MCF 10A (cell line): ENCODE measurements at places on chromosomes 3 and 15. TPM values are rescaled to one million over a fixed set of nuclear protein-coding genes. Genes with fewer than 3 reads are reported as not detected.

Gene RTP1
- not detected in 2 replicates for total RNA-seq

Gene ACSBG1
- not detected in 2 replicates for total RNA-seq

Gene CCR3
- not detected in 2 replicates for total RNA-seq

Gene ROBO2
- not detected in 2 replicates for total RNA-seq

Gene CCDC191
- 3.8 and 5.2 TPM in 2 replicates for total RNA-seq

Gene MKRN2
- 22.0 and 25.6 TPM in 2 replicates for total RNA-seq

Gene CCR2
- total RNA-seq = not detected in 2 replicates

Gene ATP2B2
- not detected in 2 replicates for total RNA-seq

Gene P2RY1
- 0.28 and 0.49 TPM in 2 replicates for total RNA-seq

Gene FAM227B
- total RNA-seq = 5.8 and 6.4 TPM in 2 replicates

Gene GOLGA6B
- not detected in 2 replicates for total RNA-seq

Gene VIPR1
- total RNA-seq = 0.28 and 0.54 TPM in 2 replicates

Gene ABI3BP
- 2.9 and 3.1 TPM in 2 replicates for total RNA-seq

Gene SYNPR
- total RNA-seq = not detected in 2 replicates

Gene SNTN
- not detected in 2 replicates for total RNA-seq

Gene SETMAR
- 5.1 and 8.3 TPM in 2 replicates for total RNA-seq

Gene MME
- total RNA-seq = 26.3 and 37.0 TPM in 2 replicates

Gene FETUB
- total RNA-seq = 0.47 TPM in 1 of 2 replicates, not detected in the other

Gene SLCO2A1
- total RNA-seq = 0.59 and 1.0 TPM in 2 replicates

Gene EFL1
- total RNA-seq = 41.0 and 44.7 TPM in 2 replicates

Gene TMEM39A
- total RNA-seq = 87.1 and 105 TPM in 2 replicates

Gene IL5RA
- total RNA-seq = not detected in 2 replicates

Gene VGLL3
- total RNA-seq = 6.3 and 12.2 TPM in 2 replicates

Gene CCR9
- not detected in 2 replicates for total RNA-seq

Gene SLC33A1
- total RNA-seq = 65.6 and 91.7 TPM in 2 replicates

Gene TBC1D2B
- 21.2 and 21.6 TPM in 2 replicates for total RNA-seq

Gene SCN11A
- total RNA-seq = 0.05 TPM in 1 of 2 replicates, not detected in the other

Gene GOLGA6L1
- total RNA-seq = not detected in 2 replicates
